PC-3 (cell line): ENCODE measurements at places on chromosomes 7 and 10. TPM values are rescaled to one million over a fixed set of nuclear protein-coding genes. Genes with fewer than 3 reads are reported as not detected.
A peak's percentile ranks its signal among the peaks of the same experiment; 100 is the strongest.

- no peak for DNase-seq
Observed at GRCh38 chr10:125161707-125162119, 1.4 kb upstream of the CTBP2 start.

C7orf57 gene
- 0.15 TPM in 1 of 2 replicates, not detected in the other for total RNA-seq

DNA sequence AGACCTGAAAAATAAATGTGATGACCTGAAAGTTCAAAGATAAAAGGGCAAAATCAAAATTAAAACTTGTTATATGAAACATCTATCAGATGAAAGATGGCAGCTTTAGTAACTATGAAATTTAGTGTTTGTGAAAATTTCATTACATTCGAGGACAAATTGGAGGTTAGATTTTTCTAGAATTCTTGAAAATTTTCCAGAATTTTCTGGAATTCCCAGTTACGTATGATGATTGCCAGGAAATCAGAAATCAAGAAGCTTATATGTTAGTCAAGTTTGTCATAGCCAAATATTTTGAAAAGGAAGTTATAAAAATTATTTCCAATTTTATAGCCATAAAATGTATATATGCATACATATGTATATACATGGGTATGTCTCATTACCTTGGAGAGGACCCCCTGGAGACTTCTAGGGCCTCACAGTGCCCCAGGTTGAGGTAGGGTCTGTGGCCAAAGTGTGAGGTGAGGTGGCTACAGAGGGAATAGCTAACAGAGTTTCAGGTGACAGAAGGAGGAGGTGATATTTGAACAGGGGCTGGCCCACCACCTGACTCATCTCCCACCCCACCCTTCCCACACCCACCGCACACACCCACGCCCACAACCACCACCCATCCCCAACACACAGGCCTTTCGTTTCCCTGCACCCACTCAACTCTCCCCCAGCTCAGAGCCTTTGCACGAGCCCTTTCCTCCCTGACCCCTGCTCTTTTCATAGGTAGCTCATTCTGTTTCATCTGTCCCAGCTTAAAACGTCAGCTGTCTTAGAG, 21.5 kb downstream of the C10orf105 start:
- peak; percentile 6 for DNase-seq

PPP1R17 gene
- not detected in 2 replicates for total RNA-seq

DNA sequence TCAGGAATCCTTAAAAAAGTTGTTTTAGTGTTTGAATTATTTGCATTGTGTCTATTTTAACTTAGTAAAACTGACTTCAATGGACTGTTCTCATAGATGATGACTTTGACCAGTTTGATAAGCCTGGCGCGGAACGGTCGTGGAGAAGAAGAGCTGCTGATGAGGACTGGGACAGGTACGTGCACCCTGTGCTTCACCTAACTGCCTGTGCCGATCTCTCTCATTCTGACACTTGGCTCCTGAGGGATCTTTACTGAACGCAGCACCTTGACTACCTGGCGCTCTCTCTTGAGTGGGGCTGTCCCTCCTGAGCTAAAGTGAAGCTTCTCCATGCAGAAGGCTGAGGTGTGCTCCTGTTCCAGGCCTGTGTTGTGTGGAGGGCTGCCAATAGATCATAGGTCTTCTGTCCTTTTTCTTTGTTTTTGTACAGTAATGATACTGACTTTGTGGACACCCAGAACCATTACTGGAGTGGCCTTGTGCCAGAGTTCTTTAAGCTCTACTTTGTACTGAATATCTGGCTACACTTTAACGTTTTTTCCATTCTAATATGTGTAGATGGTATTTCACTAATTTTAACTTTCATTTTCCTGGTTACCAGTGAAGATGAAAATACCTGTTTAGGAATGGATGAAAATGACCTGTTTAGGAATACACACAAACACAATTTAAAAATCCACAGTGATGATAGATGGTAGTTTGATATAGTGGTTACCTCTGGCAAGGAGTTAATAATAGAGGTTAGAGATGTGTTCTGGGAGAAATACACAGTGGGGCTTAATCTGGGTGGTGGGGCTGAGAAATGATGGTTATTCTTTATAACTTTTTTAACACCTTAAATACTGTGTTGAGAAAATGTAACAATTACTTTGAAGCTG, 20.9 kb downstream of the RBM33 start:
- DNase-seq: no peak

- DNase-seq: no peak
Observed at GRCh38 chr10:111852801-111853200, 330.8 kb downstream of the GPAM start.

BLOC1S2 gene
- total RNA-seq: 33.7 and 46.4 TPM in 2 replicates

GRCh38 chr10:77889277-77889903, 37.2 kb downstream of the DLG5 start:
- peak; percentile 100 for DNase-seq

SLC26A5 gene
- 0.29 and 0.86 TPM in 2 replicates for total RNA-seq

KIFBP gene
- 65.9 and 72.9 TPM in 2 replicates for total RNA-seq

GIMAP1 gene
- total RNA-seq: not detected in 2 replicates

TRIL gene
- 0.12 and 0.29 TPM in 2 replicates for total RNA-seq

EPHB4 gene
- total RNA-seq: 104 and 150 TPM in 2 replicates

GPR26 gene
- not detected in 2 replicates for total RNA-seq

DLG5 gene
- total RNA-seq: 118 and 158 TPM in 2 replicates

ARL4A gene
- total RNA-seq: 23.7 and 25.1 TPM in 2 replicates

FFAR4 gene
- total RNA-seq: 1.5 TPM in 2 replicates

DNA sequence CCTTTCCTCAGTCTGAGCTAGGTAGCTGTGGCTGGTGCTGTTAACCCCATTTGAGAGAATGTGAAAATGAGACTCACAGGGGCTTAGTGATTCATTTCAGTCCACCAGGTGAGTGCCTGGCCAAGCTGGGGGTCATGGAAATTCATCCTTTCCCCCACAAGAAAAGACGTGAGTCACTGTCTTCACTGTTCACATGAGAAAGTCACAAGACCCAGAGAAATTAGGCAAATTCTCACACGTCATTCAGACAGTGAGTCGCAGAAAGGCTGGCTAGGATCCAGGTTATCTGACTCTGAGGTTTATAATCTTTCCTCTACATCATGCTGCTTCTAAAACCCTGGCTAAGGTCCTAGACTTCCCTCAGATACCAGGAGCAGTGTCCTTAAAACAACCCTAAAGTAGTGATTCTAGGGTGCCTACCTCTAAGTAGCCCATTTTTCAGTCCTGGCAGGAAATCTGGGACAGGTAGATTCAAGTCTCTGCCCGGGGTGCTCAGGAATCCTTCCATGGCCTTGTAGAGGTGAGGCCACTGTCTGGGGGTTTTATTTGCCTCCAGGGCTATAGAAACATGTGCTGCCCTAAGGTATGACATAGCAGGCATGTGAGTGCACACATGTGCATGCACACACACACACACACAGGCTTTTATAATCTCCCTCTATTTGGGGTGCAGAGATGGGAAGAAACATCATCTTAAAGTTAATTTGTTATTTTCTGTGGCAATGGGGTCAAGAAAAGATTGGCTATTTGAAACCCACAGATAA, 427.9 kb upstream of the CELF2 start:
- DNase-seq: peak; percentile 2

DNA sequence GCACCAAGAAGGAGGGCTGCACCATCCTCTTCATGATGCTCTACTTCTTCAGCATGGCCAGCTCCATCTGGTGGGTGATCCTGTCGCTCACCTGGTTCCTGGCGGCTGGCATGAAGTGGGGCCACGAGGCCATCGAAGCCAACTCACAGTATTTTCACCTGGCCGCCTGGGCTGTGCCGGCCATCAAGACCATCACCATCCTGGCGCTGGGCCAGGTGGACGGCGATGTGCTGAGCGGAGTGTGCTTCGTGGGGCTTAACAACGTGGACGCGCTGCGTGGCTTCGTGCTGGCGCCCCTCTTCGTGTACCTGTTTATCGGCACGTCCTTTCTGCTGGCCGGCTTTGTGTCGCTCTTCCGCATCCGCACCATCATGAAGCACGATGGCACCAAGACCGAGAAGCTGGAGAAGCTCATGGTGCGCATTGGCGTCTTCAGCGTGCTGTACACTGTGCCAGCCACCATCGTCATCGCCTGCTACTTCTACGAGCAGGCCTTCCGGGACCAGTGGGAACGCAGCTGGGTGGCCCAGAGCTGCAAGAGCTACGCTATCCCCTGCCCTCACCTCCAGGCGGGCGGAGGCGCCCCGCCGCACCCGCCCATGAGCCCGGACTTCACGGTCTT, 1.9 kb downstream of the FZD1 start:
- DNase-seq: no peak

GRCh38 chr10:11261687-11262493, 244.2 kb downstream of the CELF2 start:
- DNase-seq: no peak

DNA sequence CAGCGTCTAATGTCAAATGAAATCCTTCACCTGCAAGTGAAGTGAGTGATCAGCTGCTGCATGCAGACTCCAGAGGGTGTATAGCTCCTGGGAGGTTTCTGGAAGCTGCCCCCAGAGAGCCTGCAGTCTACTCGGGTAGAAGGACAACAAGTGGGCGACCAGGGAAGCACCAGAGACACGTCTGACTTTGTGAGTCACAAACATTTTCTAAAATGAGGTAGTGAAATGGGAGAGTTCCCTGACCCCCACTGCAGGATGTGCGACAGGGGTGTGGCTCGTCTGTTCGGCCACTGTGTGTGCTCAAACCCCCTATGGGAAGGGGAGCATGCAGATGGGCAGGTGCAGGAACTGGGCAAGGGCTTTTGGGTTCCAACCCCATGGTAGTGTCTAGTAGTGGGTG, 177.1 kb upstream of the PRKCQ start:
- DNase-seq: no peak

DNA sequence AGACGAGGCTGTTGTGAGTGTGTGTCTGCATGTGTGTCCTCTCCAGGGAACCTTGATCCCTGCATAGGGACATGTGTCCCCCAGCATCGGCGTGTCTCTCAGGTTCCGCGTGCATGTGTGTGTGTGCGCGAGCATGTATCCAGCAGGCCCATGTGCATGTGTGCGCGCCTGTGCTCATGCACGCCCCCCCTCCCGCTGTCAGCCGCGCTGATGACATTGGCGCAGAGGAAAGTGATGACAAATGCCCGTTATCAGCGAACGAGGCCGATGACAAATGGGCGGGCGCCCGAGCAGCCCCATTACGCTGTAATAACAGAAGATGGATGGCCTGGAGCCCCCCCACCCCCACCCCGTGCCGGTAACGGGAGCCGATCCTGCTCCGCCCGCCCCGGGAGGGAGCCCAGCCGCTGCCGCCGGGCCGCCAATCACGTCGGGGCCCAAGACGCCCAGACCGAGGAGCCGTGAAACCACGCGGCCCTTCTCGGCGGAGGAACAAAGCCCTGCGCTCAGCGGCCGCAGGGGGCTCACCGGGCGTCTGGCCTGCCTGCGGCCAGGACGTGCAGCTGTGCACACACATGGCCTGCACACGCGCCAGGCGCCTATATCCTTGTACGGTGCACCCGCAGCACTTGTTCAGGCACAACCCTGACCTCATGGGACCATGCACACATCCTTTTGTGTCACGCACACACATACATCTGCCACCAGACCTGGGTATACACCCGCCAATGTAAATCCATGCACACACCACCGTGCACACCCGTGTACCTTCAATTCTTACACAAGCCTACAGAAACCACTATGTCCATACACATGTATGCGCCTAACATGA, 21.5 kb downstream of the POLL start:
- peak; percentile 15 for DNase-seq

UNCX gene
- not detected in 2 replicates for total RNA-seq

DNA sequence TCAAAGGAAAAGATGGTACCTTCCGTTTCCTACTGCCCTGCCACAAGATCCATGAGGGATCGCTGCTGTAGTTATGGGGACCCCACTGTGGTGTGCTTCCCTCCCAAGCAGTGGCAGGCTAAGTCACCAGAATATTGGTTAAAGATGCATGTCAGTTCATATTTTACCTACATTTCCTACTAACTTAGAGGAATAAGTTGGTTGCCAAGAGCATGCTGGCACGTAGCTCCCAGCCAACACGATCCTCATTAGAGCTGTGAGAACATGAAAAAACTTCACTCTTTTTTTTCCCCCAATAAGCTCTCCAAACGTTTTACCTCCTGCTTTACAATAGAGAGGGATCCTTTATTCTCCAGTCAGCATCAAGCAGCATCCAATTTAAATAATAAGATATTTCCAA, 203.7 kb downstream of the TRIL start:
- DNase-seq: no peak

DNA sequence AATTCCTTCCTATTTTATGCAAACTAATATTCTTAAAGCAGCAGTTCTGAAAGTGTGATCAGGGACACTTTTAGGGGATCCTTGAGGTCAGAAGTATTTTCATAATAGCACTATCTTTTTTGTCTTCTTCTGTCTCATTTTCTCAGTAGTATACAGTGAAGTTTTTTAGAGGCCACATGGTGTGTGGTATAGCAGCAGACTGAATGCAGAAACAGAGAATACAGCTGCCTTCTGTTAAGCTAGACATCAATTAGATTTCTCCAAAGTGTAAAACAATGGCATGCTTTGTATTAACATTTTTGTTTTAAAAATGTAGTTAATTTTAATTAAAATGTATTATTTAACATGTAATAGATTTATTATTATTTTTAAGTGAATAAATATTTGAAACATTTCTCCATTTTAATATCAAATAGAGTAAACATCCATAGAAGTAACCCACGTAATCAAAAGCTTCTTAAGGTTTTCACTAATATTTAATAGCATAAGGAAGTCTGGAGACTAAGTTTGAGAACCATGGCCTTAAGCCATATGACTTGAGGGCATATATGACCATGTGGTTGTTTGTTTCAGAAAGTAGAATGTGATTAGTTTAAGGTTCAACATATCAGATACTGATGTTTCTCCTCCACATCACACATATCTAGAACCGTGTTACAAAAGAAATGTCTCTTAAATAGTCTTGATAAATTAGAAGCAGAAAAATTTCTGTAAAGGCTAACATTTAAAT, 94.0 kb downstream of the PRKG1 start:
- DNase-seq: no peak

GRCh38 chr7:83306502-83306901, 143.8 kb upstream of the PCLO start:
- peak; percentile 7 for DNase-seq

DNA sequence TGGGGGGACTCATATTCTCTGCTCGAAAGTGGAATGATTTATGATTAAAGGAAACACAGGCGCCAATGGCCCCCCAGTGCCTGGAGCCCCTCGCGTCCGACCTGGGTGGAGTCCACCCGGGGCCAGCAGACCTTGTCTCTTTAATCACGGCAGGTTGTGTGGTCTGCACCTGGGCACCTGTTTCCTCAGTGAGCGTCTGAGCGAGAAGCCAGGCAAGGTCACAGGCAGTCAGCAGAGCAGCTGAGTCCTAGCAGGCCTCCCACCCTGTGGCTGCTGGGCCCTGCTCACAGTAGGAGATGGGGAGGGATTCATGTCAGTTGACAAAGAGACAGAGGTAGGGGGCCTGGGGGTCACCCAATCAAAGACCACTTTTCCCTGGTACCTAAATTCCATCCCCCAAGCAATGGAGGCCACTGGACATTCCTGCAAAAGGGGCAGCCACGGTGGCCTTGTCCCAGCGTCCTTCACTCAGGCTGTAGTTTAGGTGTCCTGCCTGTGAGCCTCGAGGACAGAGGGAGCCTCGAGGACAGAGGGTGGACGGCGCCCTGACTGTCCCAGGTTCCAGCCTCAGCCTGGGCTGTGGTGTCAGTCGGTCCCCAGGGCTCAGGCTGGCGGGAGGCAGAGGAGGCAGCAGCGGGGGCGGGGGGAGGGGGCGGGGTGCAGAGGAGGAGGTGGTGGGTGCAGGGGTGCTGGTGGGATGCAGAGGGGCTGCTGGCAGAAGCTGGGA, 49.5 kb upstream of the CFAP46 start:
- DNase-seq: no peak

GRCh38 chr10:101076630-101077029, 14.8 kb downstream of the KAZALD1 start:
- no peak for DNase-seq
